ENCODE measurements at places on chromosomes 6 and 20.

GRCh38 chr20:676315-676937 lies 824 bp upstream of the SCRT2 start:
- DNase-seq: no peak

DNA sequence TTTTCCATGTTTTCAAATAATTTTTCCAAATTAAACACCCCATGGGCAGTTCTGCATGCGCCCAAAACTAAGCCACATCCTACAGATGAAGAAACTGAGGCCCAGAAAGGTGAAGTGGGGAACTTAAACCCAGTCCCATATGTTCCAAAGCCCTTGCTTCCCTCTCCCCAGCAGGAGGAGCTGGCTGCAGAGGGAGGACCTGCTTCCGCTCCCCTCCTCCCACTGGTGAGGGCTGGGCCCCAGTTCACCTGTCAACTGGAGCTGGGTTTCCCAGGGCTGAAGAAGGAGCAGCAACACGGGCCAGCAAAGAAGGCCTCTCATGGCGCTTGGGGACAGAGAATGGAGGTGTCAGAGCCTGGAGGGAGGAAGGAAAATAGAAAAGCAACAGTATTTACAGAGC lies 1.4 kb upstream of the RBPJL start:
- no peak for DNase-seq

GRCh38 chr20:1926237-1926636 lies 31.0 kb downstream of the SIRPA start:
- DNase-seq: no peak

GRCh38 chr20:58816957-58817651 lies 33.6 kb downstream of the GNAS-AS1 start:
- no peak for DNase-seq

- no peak for DNase-seq
These were observed 2.0 kb downstream of the CLIC5 start for GRCh38 chr6:46013639-46014038.

GRCh38 chr6:24660105-24660504 lies 6.6 kb downstream of the TDP2 start:
- no peak for DNase-seq

GRCh38 chr6:31883676-31884075 lies 4.9 kb upstream of the SLC44A4 start:
- DNase-seq: no peak

DNA sequence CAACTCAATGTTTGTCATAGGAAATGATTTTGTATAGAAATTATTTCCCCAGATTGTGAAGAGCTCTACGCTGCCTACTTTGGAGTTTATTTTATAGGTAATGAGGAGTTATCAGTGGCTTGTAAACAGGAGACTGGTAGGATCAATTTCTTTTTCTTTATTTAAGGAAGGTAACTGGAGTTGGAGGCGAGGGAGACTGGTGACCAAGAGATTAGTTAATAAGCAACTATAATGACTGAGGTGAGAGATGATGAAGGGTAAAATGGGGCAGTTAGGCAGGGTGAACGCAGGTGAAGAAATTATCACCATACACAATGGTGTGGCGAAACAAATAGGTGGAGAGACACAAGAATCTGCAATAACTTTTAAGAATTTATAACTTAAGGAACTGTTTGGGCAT lies 100.2 kb downstream of the PRKN start:
- DNase-seq: no peak

DNA sequence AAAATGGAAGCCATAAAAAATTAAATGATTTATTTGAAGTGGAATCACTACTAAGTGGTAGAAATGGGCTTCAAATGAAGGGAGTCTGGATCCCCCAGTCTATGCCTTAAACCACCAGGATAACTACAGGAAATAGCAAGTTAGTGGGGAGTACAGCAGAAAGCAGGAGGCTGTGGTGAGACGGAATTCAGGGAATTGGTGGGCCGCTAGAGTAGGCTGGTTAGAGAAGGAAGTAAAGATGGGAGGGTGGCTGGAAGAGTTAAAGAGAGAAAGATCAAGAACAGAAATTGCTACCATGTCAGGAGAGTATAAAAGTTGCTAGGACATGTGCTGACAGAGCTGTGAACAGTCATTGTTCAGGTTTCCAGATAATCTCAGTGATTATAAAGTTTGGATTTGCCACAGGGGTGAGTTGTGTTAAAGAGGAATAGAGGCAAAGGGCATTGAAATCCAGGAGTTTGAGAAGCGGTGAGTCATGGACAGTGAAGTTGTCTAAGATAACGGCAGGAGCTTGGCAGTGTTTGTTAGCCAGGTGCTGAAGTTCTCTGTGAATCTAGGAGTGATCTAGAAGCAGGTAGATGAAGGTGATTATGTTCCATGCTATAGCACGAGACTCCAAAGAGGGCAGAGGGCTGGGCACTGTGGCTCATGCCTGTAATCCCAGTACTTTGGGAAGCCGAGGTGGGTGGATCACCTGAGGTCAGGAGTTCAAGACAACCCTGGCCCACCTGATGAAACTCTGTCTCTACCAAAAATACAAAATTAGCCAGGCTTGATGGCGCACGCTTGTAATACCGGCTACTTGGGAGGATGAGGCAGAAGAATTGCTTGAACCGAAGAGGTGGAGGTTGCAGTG lies 13.7 kb upstream of the HINT3 start:
- DNase-seq: no peak

DNA sequence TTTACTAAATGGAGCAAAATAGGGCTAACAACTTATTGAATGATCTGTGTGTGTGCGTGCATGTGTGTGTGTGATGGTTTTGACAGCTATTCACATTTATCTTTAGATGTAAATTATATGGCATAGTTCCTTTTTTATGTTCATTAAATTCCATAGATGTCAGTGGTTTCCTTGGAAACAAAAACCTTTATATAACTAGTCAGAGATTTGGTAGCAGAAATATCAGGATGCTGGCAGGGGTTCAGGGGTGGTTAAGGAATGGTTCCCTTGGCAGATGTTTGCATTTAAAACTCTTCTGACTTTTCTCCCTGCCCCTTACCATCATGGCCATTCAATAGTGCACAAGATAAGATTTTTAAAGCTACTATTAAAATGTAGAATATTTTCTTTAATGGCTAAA lies 256.6 kb downstream of the PLCB1 start:
- DNase-seq: no peak

DNA sequence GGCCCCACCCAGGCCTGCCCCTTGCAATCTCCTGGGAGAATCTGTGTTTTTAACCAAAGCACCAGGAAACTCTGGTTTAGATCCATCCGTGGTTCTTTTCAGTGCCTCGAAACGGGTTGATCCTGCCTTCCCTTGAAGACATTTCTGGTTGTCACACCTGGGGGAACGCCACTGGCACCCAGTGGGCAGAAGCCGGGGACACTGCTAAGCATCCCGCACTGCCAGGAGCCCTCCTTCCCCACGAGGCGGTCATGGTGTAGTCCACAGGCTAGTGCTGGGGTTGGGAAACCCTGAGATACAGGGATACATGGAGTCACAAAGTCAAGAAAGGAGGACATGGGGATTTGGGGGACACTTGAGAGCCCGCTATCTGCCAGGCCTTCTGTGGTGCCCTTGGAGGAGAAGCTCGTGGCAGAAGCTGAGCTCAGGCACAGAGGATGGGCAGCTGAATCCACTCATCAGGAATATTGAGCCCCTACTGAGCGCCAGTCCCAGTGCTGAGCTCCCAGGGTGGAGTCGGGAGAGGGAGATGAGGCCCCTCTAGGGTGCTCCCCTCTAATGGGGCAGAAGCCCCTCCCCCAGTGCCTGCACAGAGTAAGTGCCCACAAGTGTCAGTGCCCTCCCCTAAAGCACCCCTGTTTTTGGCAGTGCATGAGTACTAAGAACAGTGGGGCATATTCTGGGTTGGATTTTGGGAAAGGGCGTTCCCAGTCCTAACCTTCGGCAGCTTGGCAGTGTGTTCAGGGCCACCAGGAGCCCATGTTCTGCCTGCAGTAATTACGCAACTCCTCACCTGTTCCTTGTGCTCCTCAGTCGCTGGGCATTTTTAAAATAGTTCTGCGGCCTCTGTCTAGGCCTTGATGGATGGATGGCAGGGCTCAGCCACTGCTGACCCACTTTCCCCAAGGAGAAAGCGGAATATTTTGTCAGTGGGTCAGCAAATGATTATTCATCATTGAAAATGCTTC lies 25.6 kb upstream of the PHACTR3 start:
- DNase-seq: no peak

DNA sequence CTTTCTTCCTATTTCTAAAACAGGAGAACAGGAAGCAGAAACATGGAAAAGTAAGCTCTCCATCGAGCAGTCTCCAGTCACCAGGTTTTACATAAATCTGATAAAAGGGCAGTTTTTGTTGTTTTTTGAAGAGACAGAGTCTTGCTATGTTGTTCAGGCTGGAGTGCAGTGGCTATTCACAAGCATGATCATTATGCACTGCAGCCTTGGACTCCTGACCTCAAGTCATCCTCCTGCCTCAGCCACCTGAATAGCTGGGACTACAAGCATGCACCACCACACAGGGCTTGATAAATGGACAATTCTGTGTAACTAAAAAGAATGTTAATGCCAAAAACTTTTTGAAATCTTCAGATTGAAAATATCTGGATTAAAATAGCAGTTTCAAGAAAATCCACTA lies 23.8 kb downstream of the SAMHD1 start:
- DNase-seq: no peak

DNA sequence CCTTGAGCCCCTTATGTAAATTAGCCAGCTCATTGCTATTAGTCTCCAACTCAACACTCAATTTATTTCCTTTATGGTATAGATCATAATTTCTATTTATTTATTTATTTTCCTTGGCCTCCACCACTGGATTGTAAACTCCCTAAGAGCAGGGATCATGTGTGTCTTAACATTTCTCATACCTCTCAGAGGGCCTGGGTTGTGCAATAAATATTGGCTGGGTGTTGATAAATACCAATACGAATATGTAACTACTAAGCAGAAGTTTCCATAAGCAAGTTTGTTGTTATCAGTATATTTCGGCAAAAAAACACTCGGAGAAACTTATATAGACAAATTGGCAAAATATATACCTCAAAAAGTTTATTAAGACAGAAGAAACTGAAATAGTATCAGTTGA lies 257.4 kb downstream of the ADGRB3 start:
- no peak for DNase-seq

DNA sequence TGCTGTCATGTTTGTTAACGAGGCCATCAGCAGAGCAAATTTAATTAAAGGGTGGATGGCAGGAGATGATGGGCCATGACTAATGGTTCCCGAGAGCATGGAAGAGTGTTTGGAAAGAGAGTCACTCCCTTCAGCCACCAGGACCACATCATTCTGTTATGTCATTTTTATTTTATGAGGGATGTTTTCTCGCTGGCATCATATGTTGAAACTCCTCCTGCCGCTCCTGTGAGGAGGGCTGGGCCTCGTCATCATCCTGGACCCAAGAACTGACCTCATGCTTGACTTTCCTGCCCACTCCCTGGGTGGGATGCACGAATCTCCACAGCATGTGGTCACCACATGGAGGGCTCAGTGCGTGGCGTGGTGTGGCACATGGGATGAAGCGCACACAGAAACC lies 86.4 kb upstream of the FRMD1 start:
- DNase-seq: peak; percentile 15

- no peak for DNase-seq
These were observed 136.8 kb downstream of the ZDHHC14 start for GRCh38 chr6:157517601-157518359.

- no peak for DNase-seq
These were observed 1.6 kb upstream of the LY86 start for GRCh38 chr6:6586671-6587526.

- DNase-seq: no peak
These were observed 10.8 kb upstream of the RNF24 start for GRCh38 chr20:4026093-4026601.

- no peak for DNase-seq
These were observed 2.6 kb downstream of the CST4 start for GRCh38 chr20:23686046-23686750.

DNA sequence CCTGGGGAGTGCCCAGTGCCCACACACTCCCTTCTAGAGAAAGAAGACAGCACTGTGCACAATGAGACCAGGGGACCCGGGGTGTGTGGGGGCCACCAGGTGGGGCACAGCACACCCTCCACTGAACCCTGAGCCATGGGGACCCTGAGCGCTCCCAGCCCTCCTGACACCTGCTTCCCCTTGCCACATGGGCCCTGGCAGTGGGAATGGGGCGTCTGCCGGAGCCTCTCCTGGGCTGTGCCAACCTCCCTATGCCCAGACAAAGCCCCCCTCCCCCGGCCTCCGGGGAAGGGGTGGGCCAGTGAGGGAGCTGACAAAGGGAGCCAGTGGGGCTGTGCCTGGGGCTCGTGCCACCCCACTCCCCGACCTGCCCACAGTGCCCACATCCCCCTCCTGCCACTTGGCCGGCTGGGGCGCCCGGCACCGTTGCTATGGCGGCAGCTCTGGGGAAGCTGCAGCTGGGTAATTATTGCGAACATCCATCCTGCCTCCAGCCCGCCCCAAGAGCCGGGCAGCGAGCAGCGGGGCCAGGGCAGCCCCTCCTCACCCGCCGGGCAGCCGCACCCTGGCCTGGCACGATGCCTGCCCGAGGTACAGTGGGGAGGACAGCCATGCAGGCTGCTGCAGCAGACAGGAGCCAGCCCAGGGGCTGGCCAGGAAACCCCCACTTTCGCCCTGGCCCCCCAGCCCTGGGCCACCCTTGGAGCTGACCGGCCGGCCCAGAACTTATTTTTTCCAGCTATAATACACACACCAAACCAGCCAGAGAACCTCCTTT lies 41.9 kb upstream of the NOL4L start:
- DNase-seq: no peak

DNA sequence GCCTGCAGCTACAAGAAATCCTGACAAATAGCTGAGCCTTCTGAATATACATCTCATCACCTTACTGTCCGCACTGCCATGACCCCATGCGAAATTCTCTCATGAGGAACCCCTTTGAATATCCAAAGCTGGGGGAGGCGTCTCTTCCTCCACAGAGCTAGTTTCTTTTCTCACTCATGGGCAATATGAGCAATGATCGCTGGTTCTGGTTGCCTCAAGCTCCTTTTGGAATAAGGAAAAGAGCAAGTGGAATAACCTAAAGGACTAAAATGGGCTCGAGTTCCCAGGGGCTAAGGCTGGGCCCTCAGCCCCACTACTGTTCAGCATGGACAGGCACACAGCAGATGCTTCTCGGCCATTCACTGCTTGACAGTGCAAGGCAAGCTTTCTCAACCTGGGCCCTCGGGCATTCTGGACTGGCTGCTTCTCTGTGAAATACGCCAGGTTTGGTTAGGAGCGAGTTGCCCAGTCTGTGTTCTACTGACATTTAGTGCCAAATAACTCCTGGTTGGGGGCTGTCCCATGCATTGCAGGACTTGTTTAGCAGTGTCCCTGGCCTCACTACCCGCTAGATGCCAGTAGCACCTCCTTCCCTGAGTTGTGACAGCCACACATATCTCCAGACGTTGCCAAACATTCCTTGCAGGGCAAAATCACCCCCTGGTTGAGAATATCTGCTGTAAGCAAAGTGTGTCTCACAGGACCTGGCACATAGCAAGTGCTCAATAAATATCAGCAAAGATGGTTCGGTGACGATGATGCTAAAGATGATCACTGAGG lies 156.8 kb downstream of the CEBPB start:
- DNase-seq: no peak

DNA sequence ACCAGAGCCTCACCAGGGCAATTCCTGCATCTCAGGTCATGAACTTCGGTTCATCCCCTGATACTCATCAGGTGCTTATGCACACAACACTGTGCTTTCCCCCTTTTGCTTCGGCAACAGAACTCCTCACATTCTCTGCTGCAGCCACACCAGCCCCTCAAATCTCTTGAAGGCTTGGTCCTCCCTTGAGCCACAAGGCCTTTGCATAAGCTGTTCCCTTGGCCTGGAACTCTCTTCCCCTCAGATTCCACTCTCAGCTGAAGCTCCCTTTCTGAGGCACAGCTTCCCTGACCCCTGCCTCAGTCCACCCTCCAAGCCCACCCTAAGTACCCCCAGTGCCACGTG lies 76.4 kb downstream of the NOL4L start:
- DNase-seq: no peak

GRCh38 chr20:2991532-2991931 lies 51.9 kb upstream of the GNRH2 start:
- DNase-seq: no peak

All from HTR-8/SVneo (cell line).